ENCODE measurements at places on chromosomes 7 and 10.
A peak's percentile ranks its signal among the peaks of the same experiment; 100 is the strongest.

GRCh38 chr10:98445200-98445812, 1.4 kb downstream of the HPS1 start:
- DNase-seq = no peak

DNA sequence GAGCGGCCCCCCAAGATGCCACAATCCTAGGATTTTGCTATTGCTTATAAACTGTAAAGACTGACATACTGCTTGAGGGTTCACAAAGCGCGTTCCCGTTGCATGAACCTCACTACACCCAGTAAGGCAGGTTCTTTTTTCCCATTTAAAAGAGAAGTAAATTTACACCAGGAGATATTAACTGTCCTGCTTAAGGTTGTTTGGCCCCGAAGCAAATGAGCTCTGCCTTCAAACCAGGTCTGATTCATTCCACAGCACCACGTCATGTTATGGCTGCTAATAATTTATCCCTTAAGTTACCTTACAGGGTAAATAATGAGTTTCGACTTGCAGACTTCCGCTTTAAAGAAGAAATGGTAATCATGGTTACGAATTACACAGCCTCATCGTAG, 559 bp upstream of the FKBP14 start:
- DNase-seq = no peak

GRCh38 chr7:8823486-8823885, 390.1 kb downstream of the NXPH1 start:
- DNase-seq = no peak

DNA sequence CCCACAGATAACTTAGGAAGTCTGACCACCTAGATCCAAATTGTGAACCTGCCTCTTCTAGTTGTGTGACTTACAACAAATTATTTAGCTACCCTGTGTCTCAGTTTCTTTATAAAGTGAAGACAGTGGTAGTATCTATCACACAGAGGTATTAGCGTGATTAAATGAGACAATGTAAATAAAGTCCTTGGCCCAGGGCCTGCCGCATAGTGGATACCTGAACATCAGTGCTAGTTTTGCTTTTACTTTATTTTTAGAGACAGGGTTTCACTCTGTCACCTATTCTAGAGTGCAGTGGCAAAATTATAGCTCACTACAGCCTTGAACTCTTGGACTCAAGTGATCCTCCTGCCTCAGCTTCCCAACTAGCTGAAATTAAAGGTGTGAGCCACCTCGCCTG, 177.1 kb downstream of the CDK14 start:
- no peak for DNase-seq

DNA sequence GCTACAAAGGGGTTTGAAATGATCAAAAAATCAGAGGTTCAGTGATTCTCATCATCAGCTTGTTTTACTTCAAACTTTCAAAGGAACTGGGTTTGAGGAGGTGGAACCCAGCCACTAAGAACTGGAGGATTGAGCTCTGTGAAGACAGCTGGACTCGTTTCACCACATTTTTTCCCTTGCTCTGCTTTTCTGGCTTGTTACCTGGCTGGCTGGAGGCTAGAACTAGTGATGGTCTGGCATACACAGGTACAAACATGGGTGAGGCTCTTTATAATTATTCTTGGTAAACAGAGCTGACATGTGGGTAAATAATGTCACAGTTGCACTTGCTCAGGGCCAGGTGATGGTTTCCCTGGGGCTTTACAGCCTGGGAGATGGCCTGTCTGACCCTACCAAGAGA, 352.5 kb downstream of the FGFR2 start:
- no peak for DNase-seq

- DNase-seq = no peak
Observed at GRCh38 chr7:3207387-3207902, 93.6 kb upstream of the SDK1 start.

DNA sequence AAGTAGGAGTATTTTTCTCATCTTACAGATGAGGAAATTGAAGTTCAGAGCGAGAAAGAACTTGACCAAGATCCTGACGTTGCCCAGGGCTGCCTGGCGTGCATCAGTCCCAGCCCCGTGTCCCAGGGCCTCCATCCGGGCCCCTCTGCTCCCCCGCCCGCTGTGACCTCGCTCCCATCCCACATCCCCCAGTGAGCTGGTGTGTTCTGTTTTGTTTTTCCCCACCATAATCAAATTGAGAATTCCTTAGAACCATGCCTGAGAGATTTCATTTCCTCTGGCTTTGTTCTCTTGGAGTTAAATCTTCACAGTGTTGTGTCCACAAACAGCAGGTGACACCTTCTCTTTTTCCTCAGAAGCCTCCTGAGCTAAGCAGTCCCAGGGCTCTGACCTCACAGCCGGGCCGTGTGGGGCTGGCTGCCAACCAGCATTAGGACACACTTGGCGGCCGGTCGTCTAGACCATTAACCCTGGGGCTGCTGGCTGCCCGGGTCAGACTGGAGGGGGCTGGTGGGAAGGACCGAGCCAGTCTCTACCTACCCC, 44.3 kb downstream of the PFKP start:
- no peak for DNase-seq

GRCh38 chr10:82982110-82982608, 1107.2 kb downstream of the NRG3 start:
- peak; percentile 12 for DNase-seq

DNA sequence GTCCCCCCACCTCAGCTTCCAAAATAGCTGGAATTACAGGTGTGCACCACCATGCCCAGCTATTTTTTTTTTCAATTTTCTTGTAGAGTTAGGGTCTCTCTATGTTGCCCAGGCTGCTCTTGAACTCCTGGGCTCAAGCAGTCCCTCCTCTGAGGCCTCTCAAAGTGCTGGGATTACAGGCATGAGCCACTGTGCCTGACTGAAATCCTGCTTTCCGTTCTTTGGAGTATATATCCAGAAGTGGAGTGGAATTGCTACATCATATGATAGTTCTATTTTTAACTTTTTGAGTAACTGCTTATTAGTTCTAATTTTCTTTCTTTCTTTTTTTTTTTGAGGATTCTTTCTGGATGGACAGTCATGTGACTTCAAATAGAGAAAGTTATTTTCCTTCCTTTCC, 62.9 kb upstream of the ZMIZ2 start:
- no peak for DNase-seq

DNA sequence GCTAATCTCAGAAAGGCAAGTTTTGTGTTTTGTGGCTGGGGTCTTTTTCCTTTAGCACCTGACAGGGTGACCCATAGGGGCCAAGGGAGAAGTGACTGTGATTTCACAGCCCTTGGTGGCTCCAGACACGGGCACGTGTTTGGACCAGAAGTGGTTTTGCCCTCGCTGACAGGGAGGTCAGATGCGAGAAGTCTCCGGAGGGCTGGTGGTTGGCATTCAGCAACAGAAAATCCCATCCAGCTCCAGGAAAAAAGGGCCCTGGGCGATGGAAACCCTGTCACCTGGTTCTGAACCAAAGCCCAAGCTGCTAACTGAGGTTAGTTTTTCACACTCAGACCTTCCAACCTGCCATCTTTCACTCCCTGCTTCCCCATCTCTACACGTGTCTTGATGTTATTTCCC, 272.9 kb downstream of the TRIL start:
- DNase-seq = no peak

- DNase-seq = no peak
Observed at GRCh38 chr7:106504645-106505044, 156.3 kb downstream of the CCDC71L start.

- no peak for DNase-seq
Observed at GRCh38 chr7:16670021-16670420, 24.0 kb downstream of the BZW2 start.

DNA sequence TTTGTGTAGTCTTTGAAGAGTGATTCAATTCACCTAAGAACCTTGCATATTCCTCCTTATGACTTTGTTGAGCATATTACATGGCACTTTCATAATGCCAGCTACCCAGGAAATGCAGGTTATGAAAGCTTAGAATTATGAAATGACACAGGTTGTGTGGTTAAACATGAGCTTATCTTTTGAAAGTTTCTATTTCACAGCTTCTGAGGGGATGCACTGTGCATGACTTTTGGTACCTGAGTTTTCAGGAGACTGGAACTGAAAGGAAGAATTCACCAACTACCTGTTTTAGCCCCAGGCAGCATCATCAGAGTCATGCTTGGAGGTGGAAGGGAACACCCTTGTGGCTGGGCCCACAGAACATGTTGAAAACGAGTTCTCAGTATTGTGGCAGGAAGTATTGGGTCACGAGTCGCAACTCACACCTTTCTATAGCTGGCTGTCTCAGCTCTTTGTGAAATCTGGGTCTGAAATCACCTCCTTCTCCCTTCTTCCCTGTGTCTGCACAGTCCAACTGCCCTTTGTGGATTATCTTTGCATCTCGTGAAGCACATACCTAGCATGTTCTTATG, 228.2 kb downstream of the PTEN start:
- no peak for DNase-seq

GRCh38 chr7:66013938-66014337, 31.9 kb upstream of the GUSB start:
- peak; percentile 23 for DNase-seq

DNA sequence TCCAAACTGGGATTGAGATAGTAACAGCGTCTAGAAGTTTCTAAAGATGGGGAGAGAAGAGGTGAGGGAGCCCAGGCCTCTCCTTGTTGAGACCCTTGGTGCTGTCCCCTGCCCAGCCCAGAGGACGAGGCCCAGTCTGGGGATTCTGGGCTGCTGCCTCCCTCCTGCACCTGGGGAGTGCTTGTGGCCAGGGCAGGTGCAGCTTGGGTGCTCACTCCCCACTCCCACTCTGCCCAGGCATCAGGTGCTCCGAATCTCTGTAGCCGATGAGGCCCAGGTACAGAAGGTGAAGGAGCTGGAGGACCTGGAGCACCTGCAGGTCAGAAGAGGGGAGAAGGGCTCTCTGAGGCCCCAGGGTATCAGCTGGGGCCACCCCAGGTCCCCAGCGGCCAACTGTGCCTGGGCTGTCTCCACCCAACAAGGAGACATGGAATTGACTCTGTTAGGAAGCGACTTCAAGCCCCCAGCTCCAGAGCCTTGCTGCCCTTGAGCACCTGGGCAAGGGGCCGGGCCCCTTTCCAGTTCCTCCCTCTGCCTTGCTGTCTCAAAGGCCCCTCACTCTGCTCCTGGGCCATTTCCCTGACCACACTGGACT, 664 bp downstream of the CPA1 start:
- no peak for DNase-seq

DNA sequence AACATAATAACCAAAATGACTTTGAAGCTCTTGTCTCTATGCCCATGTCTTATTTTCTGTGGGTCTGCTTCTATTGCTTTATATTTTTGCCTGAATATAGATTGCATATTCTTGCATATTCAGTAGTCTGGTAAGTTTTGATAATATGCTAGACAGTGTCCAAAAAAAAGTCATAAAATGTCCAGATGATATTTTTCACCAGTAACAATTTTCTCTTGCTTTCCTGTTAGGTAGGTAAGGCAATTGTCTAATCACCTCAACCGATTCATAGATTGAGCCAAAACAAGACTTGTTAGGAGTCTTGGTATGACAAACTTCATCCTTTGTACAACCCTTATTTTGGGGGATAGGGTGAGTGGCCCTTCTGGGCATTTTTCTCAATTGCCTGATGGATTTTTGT, 277.0 kb upstream of the NRP1 start:
- DNase-seq = no peak

GRCh38 chr7:40763319-40764287, 628.8 kb downstream of the SUGCT start:
- DNase-seq = no peak

GRCh38 chr10:58094985-58095718, 172.5 kb downstream of the IPMK start:
- DNase-seq = no peak

DNA sequence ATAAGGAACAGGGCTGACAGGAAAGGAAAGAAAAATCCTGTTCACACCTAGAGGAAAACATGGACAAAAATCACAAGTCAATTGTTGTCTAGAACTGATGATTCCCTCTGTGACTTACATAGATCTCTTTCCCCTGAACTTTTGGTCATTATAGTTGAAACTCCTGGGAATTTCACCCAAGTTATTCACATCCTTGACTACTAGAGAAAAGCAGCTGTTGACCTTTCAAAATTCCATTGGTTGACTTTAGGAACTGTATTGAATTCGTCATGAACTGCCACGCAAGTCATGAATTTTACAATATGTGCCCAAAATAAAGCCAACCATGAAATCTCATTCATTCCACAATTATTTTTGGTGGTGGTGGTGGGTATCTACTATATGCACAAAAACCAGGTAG, 104.3 kb downstream of the UBE2H start:
- no peak for DNase-seq

DNA sequence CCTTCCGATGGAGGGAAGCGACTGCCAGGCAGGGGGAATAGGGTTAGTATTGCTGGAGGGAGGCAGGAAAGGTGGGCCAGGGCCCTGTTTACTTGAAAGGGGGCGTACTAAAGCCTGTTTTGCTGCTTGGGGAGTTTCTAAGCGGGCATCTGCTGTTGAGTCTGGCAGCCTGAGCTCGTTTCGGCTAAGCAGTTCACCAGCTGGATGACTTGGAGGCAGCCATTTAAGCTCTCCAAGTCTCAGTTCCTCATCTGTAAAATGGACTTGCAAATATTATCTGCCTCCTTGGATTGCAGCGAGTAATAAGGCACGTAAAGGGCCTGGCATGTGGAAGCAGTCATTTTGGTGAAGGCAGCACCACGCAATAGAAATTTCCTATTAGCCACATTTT, 44.0 kb downstream of the LDB3 start:
- no peak for DNase-seq

- no peak for DNase-seq
Observed at GRCh38 chr10:22314852-22315251, 1.3 kb upstream of the COMMD3 start.

- no peak for DNase-seq
Observed at GRCh38 chr10:132069122-132069848, 3.5 kb downstream of the JAKMIP3 start.

- DNase-seq = no peak
Observed at GRCh38 chr10:60286559-60286958, 103.1 kb downstream of the ANK3 start.

GRCh38 chr7:45099891-45100760, 11.4 kb upstream of the NACAD start:
- DNase-seq = no peak

DNA sequence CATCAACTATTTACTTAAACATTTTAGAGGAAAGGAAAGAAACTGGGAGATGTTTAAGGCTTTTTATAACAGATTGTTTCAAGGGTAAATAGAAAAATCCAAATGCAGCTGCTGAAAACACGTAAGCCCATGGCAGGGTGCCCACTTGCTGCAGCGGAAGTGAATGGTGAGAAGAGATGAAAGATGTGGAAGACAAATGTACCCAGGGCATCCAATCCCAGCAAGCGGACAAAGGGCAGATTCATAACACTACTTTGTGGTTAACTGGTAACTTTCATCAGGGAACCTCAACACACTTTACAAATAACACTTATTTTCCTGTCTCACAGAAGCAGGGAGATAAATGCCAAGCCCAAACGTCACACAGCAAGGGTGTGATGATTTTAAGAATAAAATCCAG, 358.4 kb downstream of the KCNMA1 start:
- DNase-seq = no peak

Measured in 8988T (cell line).